Activated CD4-positive, alpha-beta T cell treated with anti-CD3 and anti-CD28 coated beads, Interleukin-2, amount 10 ng/mL, durations not matched to agents 7 days and 5 days (primary cell): ENCODE measurements at places on chromosomes 3 and 15. TPM values are rescaled to one million over a fixed set of nuclear protein-coding genes. Genes with fewer than 3 reads are reported as not detected.

DNA sequence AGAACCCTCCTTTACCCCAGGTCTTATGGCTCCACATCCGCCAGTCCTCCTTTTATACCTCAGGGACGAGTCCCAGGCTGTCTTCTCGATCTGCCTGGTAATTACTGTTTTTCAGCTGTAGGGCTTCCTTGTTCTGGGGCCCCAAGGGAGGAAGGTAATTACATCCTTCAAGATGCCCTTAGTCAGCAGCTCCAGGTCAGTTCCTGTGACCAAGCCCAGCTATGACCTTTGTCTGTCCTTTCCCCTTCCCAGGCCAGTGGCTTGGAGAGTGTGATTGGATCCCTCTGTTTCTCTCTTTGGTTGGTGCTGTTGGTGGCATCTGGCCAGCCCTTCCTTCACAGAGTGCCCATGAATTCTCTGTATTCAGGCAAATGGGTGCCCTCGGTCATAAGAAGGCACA lies 92.6 kb downstream of the AAGAB start:
- H3K4me1 ChIP-seq: peaks cover 40% of the 10 kb centered on the region
- no peaks in the 10 kb centered on the region for H3K27me3 ChIP-seq

DNA sequence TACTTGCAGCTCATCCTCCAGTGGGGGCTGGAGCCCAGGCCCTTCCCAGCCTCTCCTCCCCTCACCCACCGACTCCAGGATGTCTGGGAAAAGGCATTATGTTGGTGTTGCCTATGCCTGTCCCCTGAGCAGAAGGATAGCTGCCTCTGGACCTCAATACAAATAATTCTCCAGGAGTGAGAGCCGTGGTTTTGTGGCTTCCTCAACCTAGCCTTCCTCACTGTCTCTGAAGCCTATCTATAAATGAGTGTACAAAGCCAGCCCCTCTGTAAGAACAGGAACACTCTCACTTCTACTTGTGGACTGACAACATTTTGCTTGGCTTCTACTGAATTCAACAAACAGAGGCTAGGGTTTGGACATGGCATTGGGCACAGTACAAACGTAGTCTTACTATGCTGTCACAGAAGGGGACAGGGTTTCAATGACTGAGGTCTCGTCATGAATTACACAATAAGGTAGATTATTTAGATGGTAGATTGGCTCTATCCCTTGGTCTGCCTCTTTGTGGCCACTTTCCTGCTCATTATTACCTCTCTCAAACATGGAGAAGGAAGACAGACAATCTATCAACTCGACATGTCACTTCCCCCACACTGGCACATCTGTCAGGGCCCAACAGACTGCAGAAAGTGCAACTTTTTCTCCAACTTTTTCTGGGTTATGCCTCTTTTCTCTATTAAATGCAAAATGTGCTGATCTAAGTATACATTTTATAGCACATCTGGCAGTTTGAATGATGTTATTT lies 82.8 kb upstream of the MEX3B start:
- DNase-seq: no peak
- H3K4me1 ChIP-seq: peaks cover 16% of the 10 kb centered on the region
- H3K27ac ChIP-seq: no peak overlapping the region
- no peaks in the 10 kb centered on the region for H3K27me3 ChIP-seq

DNA sequence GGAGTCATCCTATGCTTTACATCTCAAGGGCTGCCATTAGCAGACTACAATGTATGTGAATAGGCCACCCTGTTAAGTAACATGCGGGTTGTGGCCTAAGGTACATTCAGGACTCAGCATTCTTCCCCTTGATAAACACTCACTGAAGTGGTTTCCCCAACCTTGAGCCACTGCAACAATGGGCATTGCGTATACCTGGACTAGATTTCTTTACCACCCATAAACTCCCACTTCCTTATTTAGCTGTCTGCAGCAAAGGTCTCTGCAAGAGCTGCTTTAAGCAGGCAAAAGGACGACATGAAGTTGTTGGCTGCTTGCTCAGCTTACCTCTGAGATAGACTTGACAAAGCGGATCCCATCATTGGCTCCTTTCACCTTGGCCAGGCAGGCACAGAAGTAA lies 16.2 kb downstream of the FYCO1 start:
- DNase-seq: no peak
- peaks cover 89% of the 10 kb centered on the region for H3K36me3 ChIP-seq
- peak overlapping the region; percentile 95 for H3K27ac ChIP-seq
- H3K4me1 ChIP-seq: peaks cover 78% of the 10 kb centered on the region

- H3K4me1 ChIP-seq: peaks cover 49% of the 10 kb centered on the region
- peaks cover 56% of the 10 kb centered on the region for H3K36me3 ChIP-seq
- no peaks in the 10 kb centered on the region for H3K27me3 ChIP-seq
- H3K27ac ChIP-seq: peak overlapping the region; percentile 69
- no peak overlapping the region for H3K4me3 ChIP-seq
Measured at GRCh38 chr3:184333190-184333589, 4.2 kb upstream of the FAM131A start.

Gene SLC9C1
- total RNA-seq: not detected

Gene AVEN
- total RNA-seq: 9.1 TPM

GRCh38 chr3:126553284-126554084 lies 5.2 kb downstream of the C3orf22 start:
- no peaks in the 10 kb centered on the region for H3K36me3 ChIP-seq
- H3K27ac ChIP-seq: no peak overlapping the region
- DNase-seq: no peak
- no peaks in the 10 kb centered on the region for H3K4me1 ChIP-seq
- H3K4me3 ChIP-seq: no peak overlapping the region

DNA sequence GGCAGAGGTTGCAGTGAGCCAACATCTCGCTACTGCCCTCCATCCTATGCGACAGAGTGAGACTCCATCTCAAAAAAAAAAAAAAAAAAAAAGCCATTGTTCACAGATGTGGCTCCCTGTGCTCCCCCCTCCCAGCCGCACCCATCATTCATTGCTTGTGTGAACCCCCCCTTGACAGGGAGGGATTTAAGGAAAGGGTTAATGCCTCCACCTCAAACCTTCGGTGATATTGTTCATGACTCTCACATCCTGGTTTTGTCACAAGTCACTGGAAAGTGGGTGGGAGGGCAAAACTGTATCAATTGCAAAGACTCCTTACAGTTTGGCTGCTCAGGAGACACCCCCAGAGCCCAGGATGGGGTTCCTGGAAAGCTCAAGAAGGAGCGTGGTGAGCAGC lies 7.7 kb downstream of the SLC6A6 start:
- H3K36me3 ChIP-seq: peaks cover 22% of the 10 kb centered on the region
- H3K27me3 ChIP-seq: no peaks in the 10 kb centered on the region
- no peak overlapping the region for H3K27ac ChIP-seq
- H3K4me3 ChIP-seq: no peak overlapping the region

Gene LEO1
- total RNA-seq: 32.0 TPM

Gene PRSS50
- total RNA-seq: not detected

Gene ITGB5
- total RNA-seq: 0.37 TPM

Gene CHRNB4
- not detected for total RNA-seq

DNA sequence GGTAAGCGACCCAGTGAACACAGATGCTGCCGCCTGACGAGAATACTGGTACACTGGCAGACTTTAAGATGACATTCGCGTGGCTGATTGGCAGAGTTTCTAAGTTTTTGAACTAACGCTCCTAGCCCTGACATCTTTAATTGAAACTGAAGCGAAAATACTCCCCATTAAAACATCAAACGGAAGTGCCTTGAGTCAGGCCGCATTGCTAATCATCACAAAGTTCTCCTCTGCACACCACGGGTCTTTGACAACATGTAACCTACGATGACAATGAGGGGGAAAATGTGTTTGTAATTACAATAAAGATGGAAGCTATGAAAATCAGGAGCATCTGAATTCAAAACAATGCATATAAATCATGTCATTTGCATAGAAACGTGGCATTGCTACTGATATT lies 44.5 kb downstream of the ATP13A4 start:
- no peak overlapping the region for H3K27ac ChIP-seq
- DNase-seq: no peak
- no peaks in the 10 kb centered on the region for H3K36me3 ChIP-seq
- H3K27me3 ChIP-seq: peaks cover 2% of the 10 kb centered on the region
- no peak overlapping the region for H3K4me3 ChIP-seq
- no peaks in the 10 kb centered on the region for H3K4me1 ChIP-seq

- H3K36me3 ChIP-seq: no peaks in the 10 kb centered on the region
- no peak overlapping the region for H3K4me3 ChIP-seq
- H3K4me1 ChIP-seq: peaks cover 12% of the 10 kb centered on the region
- no peak overlapping the region for H3K27ac ChIP-seq
Measured at GRCh38 chr3:152508705-152509104, 240.0 kb downstream of the MBNL1 start.

Gene SYNPR
- not detected for total RNA-seq

Gene GCSAM
- 9.9 TPM for total RNA-seq

Gene CLSTN2
- not detected for total RNA-seq

DNA sequence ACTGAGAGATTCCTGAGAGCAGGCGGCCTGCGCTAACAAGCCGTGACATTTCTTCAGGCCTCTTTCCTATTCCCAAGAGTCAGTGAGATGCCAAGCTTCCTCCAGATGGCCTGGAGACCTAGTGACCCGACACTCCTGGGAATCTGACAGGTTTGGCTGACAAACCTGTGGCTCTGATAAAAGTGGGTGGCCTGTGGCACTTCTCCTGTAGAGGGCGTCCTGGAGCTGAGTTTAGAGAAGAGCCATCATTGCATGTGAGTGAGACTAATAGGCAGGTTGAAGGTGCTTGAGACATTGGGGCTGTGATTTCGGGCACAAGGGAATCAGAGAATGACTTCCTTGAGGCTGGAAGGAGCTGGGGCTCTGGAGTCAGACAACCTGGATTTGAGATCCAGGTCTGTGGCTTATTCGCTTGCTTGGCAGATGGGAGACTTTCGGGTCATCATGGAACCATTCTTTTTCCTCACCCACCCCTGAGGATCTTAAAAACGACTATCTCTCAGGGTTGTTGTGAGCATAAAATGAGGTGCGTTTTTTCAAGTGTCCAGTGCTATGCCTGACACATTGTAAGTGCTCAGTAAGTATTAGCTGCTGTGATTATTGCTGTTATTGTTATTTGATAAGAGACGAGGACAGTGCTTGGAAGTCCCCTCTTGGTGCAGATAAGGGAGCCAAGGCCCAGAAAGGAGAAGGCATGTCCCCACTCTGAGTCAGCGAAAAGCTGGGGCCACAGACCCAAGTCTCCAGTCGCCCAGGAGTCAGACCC lies 77.2 kb downstream of the SCN10A start:
- H3K27ac ChIP-seq: peak overlapping the region; percentile 43
- no peaks in the 10 kb centered on the region for H3K36me3 ChIP-seq

DNA sequence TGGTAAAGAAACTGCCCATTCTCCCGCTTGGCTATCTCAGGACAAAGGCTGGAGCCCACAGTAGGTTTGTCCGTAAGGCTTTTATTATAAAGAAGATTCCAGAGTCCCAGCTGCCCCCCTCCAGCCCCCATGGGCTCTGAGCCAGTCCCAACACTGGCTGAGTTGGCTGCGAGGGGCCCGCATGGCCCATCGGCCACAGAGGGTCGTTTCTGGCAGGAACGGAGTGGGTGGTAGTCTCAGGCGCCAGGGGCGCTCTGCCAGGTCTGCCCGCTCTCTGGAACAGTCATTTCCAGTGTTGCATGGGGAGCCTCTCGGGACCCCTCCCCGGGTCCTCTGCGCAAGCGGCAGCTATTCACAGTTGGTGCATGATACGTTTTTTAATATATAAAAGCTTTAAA lies 12.2 kb downstream of the H1-8 start:
- DNase-seq: no peak
- H3K36me3 ChIP-seq: no peaks in the 10 kb centered on the region
- peaks cover 9% of the 10 kb centered on the region for H3K4me1 ChIP-seq
- no peak overlapping the region for H3K4me3 ChIP-seq
- H3K27ac ChIP-seq: no peak overlapping the region

GRCh38 chr3:22886439-22887068 lies 316.6 kb upstream of the UBE2E2 start:
- no peaks in the 10 kb centered on the region for H3K36me3 ChIP-seq
- no peak overlapping the region for H3K4me3 ChIP-seq
- no peaks in the 10 kb centered on the region for H3K27me3 ChIP-seq
- no peak overlapping the region for H3K27ac ChIP-seq

Gene SHF
- total RNA-seq: 0.92 TPM

- H3K27ac ChIP-seq: no peak overlapping the region
- H3K36me3 ChIP-seq: peaks cover 2% of the 10 kb centered on the region
- H3K4me3 ChIP-seq: peak overlapping the region; percentile 68
- peaks cover 15% of the 10 kb centered on the region for H3K4me1 ChIP-seq
- no peak for DNase-seq
Measured at GRCh38 chr3:160224811-160225175, 429 bp upstream of the C3orf80 start.

- no peak for DNase-seq
- H3K27ac ChIP-seq: no peak overlapping the region
- H3K4me1 ChIP-seq: no peaks in the 10 kb centered on the region
- H3K27me3 ChIP-seq: peaks cover 4% of the 10 kb centered on the region
- H3K36me3 ChIP-seq: no peaks in the 10 kb centered on the region
Measured at GRCh38 chr15:61479613-61480012, 250.5 kb upstream of the RORA start.
